ENCODE measurements at places on chromosomes 1 and 21.

DNA sequence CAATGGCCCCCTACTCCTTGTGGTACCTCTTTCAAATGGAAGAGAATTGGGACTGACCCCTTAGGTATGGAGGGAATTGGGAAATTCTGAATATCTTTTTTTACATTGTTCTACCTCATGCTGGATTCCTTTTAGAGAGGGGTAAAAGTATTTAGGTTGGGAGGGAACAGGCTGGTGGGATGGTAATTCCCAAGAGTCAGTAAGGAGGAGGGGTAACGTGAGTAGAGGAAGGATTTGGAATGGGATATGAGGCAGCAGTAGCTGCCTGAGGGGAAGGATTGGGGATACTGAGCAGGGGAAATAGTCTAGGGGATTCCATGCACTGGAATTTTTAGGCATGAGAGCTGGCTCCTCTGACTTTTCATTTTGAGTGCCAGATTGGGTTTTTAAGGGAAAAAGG, 3.8 kb upstream of the AADACL3 start:
- DNase-seq = no peak

DNA sequence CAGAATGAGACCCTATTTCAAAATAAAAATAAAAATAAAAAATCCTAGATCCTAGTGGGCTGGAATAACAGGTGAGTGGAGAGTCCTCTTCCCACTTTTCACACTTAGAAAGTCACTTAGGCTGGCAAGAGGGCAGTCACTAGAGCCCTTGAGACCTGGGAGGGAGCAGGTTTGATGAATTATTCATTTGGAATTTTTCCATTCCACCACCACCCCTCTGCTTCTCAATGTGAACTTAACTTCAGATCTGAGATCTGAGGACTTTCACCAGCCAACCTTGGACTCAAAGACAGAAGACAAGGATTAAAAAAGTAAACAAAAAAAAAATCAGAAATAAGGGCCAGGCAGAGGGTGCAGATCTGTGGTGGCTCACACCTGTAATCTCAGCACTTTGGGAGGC, 16.5 kb downstream of the AKR7A3 start:
- no peak for DNase-seq

DNA sequence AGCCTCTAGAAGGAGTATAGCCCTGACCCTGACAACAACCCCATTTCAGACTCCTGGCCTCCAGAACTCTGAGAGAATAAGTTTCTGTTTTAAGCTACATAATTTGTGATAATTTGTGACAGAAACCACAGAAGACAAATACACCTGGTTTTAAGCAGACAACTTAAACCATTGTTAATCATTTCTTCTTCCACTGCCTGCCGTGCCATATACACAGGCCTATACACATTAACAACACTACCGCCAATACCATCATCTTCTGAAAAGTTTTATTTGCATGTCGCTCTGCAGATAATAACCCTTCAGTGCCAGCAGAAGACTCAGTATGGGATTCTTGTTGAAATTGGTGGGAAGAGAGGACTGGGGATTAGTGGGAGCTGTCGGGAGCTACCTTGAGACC, 39.9 kb upstream of the KRTAP19-8 start:
- no peak for DNase-seq

DNA sequence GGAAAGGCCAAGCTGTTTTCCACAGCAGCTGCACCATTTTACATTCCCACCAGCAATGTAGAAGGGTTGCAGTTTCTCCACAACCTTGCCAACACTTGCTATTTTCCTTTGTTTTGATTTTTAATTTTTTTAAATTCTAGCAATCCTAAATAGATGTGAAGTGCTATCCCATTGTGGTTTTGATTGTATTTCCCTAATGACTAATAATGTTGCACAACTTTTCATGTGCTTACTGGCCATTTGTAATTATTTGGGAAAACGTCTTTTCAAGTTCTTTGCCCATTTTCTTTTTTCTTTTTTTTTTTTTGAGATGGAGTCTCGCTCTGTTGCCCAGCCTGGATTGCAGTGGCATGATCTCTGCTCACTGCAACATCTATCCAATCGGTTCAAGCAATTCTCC, 53.9 kb downstream of the VCAM1 start:
- DNase-seq = no peak

DNA sequence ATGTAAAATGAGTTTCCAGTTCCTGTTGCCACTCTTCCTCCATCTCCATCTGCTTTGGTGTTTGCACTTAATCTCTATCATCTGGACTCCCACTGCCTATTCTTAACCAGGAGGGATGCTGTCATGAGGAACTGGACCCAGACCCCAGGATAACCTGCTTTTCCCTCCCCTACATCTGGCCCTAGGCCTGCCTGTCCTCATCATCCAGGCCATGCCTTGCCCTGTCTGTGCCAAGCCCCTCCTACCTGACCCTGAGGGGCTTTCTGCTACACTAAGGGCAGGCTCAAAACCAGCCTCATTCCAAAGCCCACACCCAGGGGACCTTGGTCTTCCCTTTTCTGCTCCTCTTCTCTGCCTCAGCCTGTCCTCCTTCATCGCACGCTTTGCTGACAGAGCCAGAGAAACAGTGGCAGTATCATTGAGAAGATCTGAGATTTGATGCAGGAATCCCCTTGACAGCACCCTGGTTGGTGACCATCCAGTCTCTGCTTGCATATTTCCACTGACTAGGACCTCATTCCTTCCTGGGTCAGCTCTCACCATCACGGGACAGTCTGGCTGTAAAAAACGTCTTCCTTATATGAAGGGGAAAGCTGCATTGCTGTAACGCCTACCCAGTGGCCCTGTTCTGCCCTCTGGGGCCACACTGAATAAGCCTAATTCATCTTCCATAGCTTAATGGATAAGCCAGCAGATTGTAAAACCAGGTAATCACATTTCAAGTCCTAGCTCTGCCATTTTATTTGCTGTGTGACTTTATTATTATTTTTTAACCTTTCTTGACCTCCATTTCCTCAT, 38.8 kb downstream of the PLXNA2 start:
- DNase-seq = no peak

- DNase-seq = no peak
Measured at GRCh38 chr1:93605026-93605568, 76.5 kb downstream of the BCAR3 start.
